Tibial nerve (tissue), 4 donors: ENCODE measurements at places on chromosomes 5 and 9.

DNA sequence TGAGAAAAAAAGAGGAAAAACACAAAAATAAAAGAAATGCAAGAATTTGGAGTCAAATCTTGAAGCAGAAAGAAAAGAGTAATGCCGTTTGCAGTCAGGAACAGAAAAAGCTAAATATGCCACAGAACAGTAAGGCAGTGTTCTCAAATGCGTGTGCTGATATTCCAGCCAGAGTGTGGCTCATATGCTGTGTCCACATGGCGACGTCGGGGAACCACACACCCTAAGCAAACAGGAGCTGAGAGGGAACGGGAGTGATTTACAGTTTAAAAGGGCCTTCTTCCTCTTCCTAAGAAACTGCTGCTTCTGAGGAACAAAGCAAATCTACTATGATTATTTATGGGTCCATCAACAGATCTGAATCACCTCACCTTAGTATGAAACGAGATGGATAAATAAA lies 42.7 kb downstream of the DDX31 start:
- DNase-seq = no peak
- H3K36me3 ChIP-seq = peaks cover 5% of the 10 kb centered on the region
- no peak overlapping the region for H3K27ac ChIP-seq
- H3K4me3 ChIP-seq = no peak overlapping the region

- no peak overlapping the region for H3K4me3 ChIP-seq
- DNase-seq = no peak
- no peaks in the 10 kb centered on the region for H3K36me3 ChIP-seq
- no peaks in the 10 kb centered on the region for H3K27me3 ChIP-seq
Measured at GRCh38 chr5:147037515-147038205, 159.1 kb upstream of the PPP2R2B start.

DNA sequence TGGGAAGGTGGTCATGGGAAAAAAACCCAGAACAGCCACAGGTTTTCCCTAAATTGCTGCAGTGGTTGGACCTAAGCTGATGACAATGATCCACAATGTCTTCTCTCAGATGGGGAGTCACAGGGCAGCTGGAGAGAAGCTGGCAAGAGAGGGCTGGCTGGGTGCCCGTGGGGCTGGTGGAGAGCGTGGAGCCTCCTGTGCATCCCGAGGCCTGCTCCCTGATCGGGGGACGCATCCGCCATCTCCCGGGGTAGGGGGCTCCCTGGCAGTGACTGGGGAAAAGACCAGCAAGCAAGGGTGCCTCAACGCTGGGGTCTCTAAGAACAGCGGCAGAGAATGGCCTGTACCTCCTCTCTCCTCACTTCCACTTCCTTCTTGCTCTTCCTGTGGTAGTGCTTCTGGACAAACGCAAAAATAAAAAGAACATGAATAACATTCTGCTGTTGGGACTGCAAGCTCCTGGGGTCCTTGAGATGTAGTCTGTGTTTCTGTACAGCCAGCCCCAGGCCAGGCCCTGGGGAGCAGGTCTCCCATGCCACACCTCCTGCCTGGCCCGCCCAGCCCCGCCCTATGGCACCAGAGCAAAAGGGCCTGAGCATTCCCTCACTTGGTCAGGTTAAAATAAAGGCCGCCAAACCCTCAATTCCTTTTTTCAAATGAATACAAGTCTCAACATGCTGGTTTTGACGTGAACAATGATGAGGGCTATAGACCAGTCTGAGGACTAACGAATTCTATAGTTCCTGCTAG lies 7.0 kb upstream of the MRNIP start:
- no peaks in the 10 kb centered on the region for H3K4me1 ChIP-seq
- no peak overlapping the region for H3K4me3 ChIP-seq
- no peak overlapping the region for H3K27ac ChIP-seq
- no peaks in the 10 kb centered on the region for H3K27me3 ChIP-seq
- DNase-seq = no peak
- no peaks in the 10 kb centered on the region for H3K36me3 ChIP-seq

- H3K27ac ChIP-seq = no peak overlapping the region
- no peaks in the 10 kb centered on the region for H3K27me3 ChIP-seq
- H3K4me1 ChIP-seq = peaks cover under 1% of the 10 kb centered on the region
- no peak overlapping the region for H3K4me3 ChIP-seq
- H3K36me3 ChIP-seq = no peaks in the 10 kb centered on the region
Measured at GRCh38 chr9:126428534-126429175, 102.0 kb downstream of the MVB12B start.

- H3K27me3 ChIP-seq = no peaks in the 10 kb centered on the region
- H3K27ac ChIP-seq = no peak overlapping the region
- no peak overlapping the region for H3K4me3 ChIP-seq
- DNase-seq = no peak
Measured at GRCh38 chr5:147860641-147861025, 17.9 kb upstream of the SCGB3A2 start.

DNA sequence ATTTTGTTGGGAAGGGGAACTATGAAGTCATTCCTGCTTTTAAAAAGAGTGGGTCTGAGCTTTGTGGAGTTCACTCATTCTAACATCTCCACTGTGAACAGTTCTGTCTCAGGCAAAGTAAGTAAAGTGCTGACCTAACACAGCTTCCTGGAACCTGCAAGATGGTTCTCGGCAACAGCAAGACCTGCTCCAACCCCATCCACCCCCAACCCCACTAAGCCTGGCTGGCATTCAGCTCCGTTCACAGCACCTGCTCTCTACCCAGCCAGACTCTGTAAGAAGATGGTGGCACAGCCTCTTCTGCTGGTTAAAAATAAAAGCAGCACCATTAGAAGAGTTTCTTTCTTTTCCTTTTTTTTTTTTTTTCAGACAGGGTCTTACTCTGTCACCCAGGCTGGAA lies 42.0 kb downstream of the EPB41L4B start:
- DNase-seq = no peak
- no peak overlapping the region for H3K4me3 ChIP-seq
- H3K27ac ChIP-seq = no peak overlapping the region

GRCh38 chr9:122379340-122379739 lies 8.5 kb downstream of the PTGS1 start:
- H3K4me3 ChIP-seq = no peak overlapping the region
- no peaks in the 10 kb centered on the region for H3K27me3 ChIP-seq
- no peak overlapping the region for H3K27ac ChIP-seq

- H3K4me1 ChIP-seq = no peaks in the 10 kb centered on the region
- H3K27me3 ChIP-seq = no peaks in the 10 kb centered on the region
- no peak for DNase-seq
- H3K36me3 ChIP-seq = no peaks in the 10 kb centered on the region
Measured at GRCh38 chr5:95671826-95672225, 11.0 kb downstream of the SPATA9 start.

DNA sequence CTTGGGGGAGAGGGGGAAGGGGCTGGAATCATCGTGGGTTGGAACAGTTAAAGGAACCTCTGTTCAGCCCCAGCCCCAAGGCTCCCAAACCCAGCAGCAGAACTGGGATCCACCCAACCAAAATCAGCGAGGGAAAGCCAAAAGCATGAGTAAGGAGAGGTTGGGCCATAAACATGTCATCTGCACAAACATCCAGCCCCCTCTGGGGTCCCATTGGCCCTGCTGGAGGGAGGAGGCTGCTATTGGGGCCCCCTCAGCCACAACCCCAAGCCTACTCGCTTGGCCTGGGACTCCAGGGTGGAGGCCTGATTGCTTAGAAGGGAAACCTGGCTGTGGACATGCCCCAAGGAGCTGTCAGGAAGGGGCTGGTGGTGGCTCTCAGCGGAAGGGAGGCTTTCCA lies 154.9 kb downstream of the FGF18 start:
- no peaks in the 10 kb centered on the region for H3K36me3 ChIP-seq
- no peak for DNase-seq
- H3K27ac ChIP-seq = no peak overlapping the region
- no peak overlapping the region for H3K4me3 ChIP-seq

- no peak for DNase-seq
- no peaks in the 10 kb centered on the region for H3K27me3 ChIP-seq
- H3K36me3 ChIP-seq = no peaks in the 10 kb centered on the region
- H3K4me1 ChIP-seq = no peaks in the 10 kb centered on the region
- H3K4me3 ChIP-seq = no peak overlapping the region
Measured at GRCh38 chr9:636931-637591, 204.4 kb upstream of the DMRT1 start.

GRCh38 chr9:110066929-110067716 lies 140.8 kb downstream of the C9orf152 start:
- DNase-seq = no peak
- no peak overlapping the region for H3K27ac ChIP-seq
- H3K4me3 ChIP-seq = no peak overlapping the region
- H3K4me1 ChIP-seq = peaks cover 41% of the 10 kb centered on the region
- no peaks in the 10 kb centered on the region for H3K27me3 ChIP-seq

DNA sequence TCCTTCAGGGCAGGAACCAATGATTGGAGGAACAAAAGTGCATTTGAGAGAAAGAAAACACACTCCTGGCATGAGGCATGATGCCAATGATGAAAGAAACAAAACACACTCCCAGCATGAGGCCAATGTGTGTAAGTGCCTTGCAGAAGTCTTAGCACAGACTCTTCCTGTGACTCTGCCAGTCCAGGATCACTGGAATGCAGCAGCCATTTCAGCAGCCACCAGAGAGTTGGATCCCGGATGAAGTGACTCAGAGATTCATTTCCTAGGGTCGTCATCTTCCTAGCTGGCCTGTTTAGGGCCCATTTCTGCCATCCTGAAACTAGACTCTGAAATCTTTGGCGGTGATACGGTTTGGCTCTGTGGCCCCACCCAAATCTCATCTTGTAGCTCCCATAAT lies 212.5 kb downstream of the CFAP90 start:
- no peak for DNase-seq
- no peaks in the 10 kb centered on the region for H3K27me3 ChIP-seq
- H3K36me3 ChIP-seq = no peaks in the 10 kb centered on the region
- no peak overlapping the region for H3K27ac ChIP-seq
- H3K4me3 ChIP-seq = no peak overlapping the region

DNA sequence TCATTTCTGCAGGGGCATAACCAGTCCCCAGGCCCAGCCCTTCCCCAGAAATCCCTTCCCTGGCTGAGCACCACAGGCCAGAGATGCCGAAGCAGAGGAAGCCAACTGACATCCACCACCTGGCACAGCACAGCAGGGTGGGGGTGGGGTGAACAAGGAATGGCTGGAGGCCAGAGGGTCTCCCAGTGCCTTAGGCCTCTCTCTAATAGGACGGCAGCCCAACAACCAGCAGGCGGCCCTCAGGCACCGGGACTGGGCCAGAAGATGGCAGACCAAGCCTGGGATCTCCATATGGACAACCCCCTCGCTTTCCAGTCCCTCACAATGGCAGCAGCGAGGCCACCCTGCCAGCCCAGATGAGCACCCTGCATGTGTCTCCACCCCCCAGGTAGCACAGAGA lies 13.2 kb downstream of the PDLIM4 start:
- peak overlapping the region; percentile 49 for H3K27ac ChIP-seq
- DNase-seq = no peak
- peaks cover 40% of the 10 kb centered on the region for H3K36me3 ChIP-seq
- H3K4me1 ChIP-seq = no peaks in the 10 kb centered on the region

- H3K4me1 ChIP-seq = no peaks in the 10 kb centered on the region
- DNase-seq = no peak
- no peak overlapping the region for H3K4me3 ChIP-seq
- H3K36me3 ChIP-seq = no peaks in the 10 kb centered on the region
- no peaks in the 10 kb centered on the region for H3K27me3 ChIP-seq
- H3K27ac ChIP-seq = no peak overlapping the region
Measured at GRCh38 chr9:7542126-7542525, 257.5 kb downstream of the DMAC1 start.

DNA sequence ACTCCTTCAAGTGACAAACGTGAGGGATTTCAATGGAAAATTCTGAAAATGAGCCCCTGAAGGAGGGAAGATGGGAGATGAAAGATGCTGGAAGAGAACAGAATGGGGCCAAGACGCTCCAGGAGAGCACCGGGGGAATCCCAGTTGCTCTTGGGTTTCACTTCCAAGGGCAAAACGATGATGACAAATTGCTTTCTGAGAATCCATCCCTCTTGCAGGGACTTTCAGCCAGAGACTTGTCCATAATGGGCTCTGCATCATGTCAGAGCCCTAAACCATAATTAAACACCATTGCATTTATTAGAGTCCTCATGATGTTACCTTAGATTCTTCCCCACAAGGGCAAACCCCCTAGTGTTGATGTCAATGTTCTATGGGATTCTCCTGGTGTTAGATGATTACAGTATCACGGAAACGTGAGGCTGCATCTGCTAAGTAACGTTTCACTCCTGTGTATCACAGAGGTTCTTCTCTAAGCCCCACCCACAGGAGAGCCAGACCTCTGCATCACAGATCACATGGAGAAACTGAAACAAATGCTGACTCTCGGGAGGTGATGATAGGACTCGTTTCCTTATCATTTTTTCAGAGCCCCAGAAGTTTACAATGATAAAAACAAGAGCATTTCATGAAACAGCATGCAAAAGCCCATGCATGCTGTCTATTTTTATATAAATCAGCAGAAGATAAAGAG lies 114.4 kb downstream of the TENT4A start:
- no peaks in the 10 kb centered on the region for H3K27me3 ChIP-seq
- no peaks in the 10 kb centered on the region for H3K36me3 ChIP-seq
- H3K4me3 ChIP-seq = no peak overlapping the region
- no peaks in the 10 kb centered on the region for H3K4me1 ChIP-seq
- no peak for DNase-seq

DNA sequence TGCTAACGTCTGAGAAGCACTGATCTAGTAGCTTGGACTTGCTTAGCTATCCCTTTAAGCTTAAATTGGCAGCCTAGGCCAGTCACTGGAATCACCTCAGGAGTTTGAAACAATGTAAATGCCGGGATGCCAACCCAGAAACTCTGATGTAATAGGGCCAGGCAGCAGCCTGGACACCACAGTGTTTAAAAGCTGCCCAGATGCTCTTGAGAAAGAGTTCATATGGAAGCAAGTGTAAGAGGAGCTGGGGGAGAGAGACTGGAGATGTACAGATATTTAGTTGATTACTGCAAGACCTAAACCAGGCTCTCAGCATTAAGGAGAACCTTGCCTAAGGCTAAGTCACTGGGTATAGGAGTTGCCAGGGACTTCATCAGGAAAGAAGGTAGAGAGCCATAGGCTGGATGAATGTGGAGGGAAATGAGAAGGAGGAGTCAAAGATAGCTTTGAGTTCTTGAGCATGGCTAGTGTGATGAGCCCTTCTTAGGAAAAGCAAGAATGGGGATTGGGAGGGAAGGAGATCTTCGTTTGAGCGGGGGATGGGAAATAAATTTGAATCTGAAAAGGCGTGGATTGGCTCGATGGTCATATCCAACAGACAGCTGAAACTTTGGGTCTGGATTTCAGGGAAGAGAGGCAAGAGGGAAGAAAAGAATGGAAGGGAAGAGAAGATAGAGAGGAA lies 392.9 kb upstream of the WWC1 start:
- H3K27ac ChIP-seq = peak overlapping the region; percentile 2
- no peaks in the 10 kb centered on the region for H3K27me3 ChIP-seq
- H3K4me3 ChIP-seq = no peak overlapping the region
- H3K4me1 ChIP-seq = no peaks in the 10 kb centered on the region
- H3K36me3 ChIP-seq = no peaks in the 10 kb centered on the region
- no peak for DNase-seq

DNA sequence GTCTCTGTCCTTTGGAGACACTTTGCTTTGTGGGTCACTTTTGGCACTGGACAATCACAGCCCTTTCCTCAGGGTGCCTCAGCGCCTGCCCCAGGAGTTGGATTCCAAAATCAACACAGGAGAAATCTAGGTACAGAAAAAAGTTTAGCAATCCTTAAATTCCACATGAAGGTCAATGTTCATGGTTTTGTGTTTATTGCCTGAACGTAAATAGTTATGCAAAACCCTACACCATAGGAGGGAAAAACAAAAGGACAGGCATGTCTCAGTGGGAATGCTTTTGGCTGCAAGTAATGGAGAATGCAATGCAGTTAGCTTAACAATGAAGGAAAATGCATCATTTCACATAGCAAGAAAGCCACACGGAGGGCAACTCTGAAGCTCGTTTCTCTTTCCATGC lies 6.5 kb upstream of the HMCN2 start:
- no peak for DNase-seq
- no peaks in the 10 kb centered on the region for H3K36me3 ChIP-seq
- H3K4me1 ChIP-seq = no peaks in the 10 kb centered on the region
- H3K27ac ChIP-seq = no peak overlapping the region
- no peak overlapping the region for H3K4me3 ChIP-seq
- H3K27me3 ChIP-seq = no peaks in the 10 kb centered on the region
